ENCODE measurements at places on chromosomes 12 and 14.

DNA sequence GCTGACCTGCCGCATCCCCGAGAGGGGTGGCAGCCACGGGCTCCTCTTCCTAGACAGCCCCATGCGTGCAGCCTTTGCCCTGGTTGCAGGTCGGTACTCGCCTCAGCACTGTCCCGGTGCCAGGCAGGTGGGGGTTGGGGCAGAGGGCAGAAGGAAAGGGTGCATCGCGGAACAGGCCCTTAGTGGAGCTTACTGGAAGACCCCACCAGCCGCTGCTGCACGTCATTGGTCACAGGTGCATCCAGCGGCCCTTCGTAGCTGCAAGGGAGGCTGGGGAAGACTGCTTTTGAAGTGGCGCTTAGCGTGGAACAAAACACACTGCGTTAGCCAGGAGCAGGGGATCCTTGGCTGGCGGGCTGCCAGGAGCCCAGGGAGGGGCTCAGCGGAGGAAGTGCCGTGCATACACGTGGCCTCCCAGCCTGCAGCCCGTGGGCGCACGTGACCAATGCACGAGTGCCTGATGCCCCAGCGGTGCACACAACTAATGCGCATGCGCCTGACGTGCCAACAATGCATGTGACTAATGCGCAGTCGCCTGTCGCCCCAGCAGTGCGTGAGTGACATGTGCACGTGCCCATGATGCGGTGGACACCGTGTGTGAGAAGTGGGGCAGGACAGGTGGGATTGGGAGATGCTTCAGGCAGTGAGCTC lies 5.0 kb upstream of the EP400 start:
- DNase-seq = no peak

DNA sequence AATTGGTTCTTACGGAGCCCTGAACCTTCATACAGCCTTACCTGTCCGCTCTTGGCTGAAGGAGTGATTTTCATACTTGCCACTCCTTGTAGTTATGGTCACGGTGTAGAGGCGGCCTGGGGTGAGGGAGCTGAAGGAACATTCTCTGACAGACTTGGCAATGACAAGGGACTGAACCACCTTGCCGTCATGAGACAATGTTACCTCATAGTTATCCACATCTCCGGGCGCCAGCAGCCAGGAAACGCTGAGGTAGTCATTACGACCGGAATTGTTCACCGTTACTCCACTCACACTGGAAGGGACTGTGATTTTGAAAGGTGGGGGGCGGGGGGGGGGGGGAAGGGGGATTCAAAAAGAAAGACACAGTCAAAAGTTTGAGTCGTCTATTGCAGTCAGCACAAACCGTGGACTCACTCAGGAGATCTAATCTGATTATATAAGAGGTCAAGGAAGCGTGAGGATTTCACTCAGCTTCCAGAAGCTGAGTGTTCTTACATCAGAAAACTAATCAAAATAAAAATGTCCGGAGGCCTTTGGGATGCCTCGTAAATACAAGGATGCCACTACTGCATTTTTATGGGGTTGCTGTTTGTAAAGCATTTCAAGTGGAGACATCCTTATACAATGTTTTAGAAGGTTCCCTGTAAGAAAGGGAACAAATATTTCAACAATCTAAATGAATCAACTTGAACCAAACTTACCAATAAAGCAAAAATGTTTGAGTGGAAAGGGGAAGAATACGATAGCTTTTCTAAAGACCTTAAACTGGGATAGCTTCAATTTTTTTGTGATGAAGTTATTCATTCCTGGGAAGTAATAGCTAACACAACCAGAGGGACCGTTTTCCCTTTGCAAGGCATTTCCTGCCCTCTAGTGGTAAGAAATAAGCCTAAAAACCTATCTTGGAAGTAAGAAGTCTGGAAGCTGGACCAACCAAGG lies 60.6 kb downstream of the PTPRB start:
- no peak for DNase-seq

GRCh38 chr12:75208856-75209811 lies 505 bp downstream of the KCNC2 start:
- DNase-seq = no peak

GRCh38 chr14:87566991-87567390 lies 426.0 kb downstream of the GALC start:
- DNase-seq = no peak

GRCh38 chr12:1122786-1123185 lies 131.8 kb downstream of the ERC1 start:
- peak; percentile 9 for DNase-seq

DNA sequence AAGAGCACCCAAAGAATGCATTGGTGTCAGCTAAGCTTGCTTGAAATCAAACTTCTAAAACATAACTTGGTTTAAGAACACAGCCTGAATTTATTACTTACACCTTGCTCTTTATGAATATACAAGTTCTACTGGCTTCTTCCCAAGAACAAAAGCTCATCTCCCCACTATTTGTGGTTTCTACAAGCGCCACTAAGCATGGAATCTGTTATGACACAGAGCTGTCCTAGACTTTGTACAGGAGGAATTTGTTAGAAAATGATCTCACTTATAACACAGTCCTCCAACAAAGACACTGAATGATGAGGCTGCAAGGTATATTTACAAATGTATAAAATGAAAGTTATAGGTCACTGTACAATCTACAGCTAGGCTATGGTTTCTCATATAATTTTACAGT lies 452.1 kb downstream of the BCAT1 start:
- no peak for DNase-seq

DNA sequence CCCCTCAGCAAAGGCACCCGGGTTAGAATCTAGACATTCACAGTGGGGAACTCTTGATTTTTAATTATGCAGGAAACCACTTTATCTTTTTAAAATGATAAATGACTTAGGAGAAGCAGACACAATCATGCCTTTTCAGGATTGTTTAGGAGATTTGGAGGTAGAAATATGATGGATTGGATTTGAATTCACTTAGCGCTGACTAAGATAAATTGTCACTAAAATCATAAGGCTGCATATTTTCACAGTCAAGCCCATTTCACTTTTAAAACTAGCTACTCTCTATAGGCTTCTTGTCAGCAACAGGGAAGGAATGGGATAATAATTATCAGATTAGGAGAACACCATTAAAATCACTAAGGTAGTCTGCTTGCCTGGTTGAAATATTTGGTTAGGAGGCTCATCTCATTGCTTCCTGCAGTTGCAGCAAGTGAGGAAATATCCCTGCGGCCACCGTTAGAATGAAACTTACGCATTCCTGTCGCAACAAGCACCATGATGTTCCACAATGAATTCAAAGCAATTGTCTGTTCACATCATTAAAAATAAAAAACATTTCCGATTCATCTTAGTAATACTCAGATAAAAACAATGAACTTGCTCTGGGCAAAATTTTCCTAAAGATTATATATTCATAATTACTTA lies 31.9 kb downstream of the DACT1 start:
- no peak for DNase-seq

DNA sequence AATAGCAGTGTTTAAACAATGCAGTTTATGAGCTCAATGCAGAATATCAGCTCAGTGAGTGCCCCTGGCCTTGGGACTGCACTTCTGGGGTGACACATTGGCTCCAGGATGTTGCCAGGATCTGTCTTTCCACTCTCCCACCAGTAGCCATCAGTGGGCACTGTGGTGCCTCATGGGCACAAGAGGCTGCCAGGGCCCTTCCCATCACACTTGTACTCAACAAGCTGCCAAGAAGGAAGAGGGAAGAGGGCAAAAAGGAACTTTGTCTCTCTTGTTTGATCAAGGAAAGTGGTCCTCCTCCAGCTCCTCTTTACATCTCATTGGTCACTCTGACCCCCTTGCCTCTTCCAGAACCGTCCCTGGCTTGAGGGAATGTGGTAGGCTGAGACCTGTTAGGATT lies 115.9 kb downstream of the AACS start:
- no peak for DNase-seq

- no peak for DNase-seq
These were observed 45.8 kb downstream of the ARL6IP4 start for GRCh38 chr12:123026094-123026853.

GRCh38 chr14:103444837-103445524 lies 59.8 kb downstream of the MARK3 start:
- DNase-seq = no peak

DNA sequence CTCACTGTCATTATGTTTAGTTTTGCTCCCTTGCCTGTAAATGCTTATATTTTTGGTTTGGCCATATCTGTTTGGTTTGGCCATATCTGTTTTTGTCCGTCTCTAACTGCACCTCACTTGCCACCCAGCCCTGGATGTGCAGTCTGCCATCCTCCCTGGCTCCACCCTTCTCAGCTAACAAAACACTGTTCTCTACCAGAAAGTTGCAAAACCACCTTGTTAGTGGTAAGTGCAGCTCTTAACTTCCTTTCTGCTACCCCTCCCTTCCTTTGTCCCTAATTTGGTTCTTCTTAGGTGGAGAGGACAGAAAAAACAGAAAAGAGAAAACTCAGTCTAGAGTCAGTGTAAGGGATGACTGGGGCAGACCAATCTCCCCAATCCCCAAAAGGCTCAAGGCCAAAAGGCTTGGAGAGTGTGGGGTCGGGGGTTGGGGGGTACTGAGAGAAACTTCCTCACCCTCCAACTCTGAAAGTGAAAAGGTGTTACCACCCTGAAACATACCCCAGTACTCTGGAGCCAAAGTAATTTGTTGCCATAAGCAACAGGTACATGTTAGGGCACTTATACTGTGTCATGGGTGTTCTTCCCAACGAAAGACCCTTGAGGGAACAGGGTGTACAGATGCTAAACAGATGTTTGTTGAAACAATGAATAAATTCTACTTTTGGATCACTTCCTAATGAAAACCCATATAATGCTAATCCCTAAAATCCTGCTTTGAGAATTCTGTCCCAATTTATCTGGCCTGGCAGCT lies 5.0 kb downstream of the BIN2 start:
- no peak for DNase-seq

DNA sequence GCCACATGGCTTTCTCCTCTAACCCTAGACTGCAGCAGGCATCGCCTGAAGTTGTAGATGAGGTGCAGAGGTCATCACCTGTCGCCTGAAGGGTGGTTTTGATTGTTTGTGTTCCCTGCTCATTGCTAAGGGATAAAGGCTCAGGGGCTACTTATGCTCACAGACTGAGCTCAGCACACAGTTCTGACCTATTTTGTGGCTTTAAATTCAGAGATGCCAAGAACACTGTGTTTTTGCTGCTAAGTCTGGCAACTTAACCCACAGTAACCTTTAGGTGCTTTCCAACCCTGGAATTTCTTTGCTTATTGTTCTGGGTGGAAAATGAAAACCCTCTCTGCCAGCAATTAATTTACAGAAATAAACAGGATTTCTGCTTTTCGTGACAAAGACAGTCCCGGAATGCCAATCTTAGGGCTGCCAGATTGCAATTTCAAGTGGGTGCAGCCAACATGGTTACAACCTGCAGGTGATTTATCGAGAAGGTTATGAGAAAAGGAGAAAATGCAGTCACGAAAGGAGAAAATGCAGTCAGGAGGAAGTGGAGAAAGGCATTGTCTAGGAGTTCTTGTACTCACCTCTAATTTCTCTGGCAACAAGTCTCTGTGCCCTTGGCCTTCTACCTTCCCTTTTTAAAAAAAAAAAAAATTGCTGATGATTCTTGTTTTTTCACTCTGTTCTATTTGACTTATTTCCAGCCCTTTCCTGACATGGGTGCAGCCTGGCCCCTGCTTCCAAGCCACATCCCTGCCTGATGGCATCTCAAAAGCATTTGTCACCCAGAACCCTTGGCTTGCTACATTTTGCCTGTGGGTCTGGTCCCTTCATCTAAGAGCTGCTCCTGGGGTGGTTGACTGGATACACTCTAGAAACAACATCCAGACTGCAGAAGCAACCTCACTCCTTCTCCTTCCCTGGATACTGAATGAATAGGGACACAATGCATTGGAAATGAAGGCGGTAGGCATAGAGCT lies 23.3 kb downstream of the NPC2 start:
- no peak for DNase-seq

GRCh38 chr14:101215927-101216326 lies 312.4 kb upstream of the RTL1 start:
- no peak for DNase-seq

DNA sequence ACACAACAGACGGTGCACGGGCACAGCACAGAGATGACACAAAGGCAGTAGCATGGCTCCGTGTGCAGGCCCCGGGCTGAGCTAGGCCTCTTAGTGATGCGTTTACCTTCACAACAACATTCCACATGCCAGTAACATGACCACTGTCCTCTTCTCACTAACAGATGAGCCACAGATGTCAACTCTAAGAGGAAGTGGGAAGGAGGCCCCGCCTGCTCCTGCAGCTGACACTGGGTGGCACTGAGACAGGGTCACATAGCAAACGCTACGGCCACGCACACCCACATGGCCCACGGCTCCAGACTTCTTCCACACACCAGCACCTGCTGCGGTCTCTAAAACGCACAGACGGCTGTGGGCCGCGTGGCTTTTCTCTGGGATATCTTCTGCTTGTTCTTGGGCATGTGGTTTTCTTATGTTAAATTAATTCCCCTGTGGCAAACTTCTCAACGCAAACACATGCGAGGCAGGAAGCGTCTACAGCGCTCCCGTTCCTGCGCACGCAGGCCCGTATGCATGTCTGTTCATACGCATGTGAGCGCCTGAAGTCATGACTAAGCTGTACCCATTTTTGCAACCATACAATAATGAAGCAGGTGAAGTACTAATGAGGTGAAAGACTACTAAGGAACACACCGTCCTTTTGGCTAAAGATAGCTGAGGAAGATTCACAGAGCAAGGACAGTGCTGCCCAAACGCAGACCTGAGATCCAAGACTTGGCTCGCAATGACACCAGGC lies 26.8 kb downstream of the AMN start:
- no peak for DNase-seq

- DNase-seq = no peak
These were observed 13.1 kb downstream of the CCDC85C start for GRCh38 chr14:99590746-99591555.

- DNase-seq = no peak
These were observed 583.5 kb upstream of the TBX3 start for GRCh38 chr12:115267464-115267863.

GRCh38 chr12:106342397-106343213 lies 14.9 kb upstream of the POLR3B start:
- DNase-seq = no peak

DNA sequence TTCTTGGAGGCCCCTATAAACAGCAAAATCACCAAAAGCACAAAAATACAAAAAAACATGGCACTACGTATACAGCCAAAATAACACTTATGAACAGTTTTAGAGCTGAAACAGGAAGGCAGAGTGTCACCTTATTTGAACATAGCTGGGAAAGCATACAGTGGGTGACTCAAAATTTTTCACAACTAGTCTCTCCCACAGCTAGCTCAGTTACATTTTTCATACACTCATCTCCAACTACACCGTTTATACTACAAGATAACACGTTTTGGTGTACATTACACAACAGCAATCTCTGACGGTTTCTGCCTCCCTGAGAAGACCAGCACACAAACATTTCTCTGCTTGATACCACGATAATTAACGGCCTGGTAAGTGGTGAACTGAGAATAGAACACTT lies 2.9 kb downstream of the RAD52 start:
- no peak for DNase-seq

Data from activated CD4-positive, alpha-beta T cell treated with anti-CD3 and anti-CD28 coated beads, Interleukin-2, amount 50 U/mL, for 4 hours (primary cell).